ENCODE measurements at places on chromosomes 6 and 20.

- DNase-seq: no peak
Measured at GRCh38 chr6:41672816-41673703, 34.8 kb downstream of the MDFI start.

DNA sequence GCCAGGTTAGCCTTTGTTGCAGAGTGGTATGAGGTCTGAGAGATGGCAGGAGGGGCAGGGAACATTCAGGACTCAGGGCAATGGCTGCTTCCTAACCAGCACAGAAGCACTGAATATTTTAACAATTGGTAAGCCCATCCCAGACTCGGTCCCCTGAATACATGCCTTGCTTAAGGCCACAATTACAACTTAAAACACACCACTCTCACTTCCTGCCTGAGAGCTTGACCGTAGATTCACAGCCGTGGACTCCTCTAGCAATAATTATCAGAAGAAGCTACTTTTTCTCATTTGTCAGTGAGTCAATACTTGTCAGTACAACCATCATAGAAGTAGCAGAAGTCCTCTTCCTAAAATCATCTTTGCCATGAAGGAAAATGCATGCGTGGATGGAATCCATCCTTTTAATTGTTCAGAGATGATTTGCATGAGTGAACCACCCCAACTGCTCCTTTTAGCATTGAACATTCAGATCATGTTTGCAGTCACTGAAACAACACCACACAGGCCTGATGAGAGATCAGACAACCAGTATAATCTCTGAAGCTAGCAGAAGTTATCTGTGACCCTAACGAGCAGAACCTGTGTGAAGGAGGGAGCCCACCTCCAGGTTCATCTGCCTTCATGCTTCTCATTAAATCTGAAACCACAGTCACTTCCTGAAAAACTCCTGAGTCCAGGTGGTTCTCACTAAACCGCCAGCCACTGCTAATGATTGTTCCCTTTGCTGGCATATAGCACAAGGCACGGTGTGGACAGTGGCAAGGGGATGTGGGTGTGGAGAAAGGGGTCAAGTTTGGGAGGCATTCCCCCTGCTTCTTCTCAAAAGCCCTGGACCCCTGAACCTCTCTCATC lies 333.9 kb upstream of the CNR1 start:
- no peak for DNase-seq

DNA sequence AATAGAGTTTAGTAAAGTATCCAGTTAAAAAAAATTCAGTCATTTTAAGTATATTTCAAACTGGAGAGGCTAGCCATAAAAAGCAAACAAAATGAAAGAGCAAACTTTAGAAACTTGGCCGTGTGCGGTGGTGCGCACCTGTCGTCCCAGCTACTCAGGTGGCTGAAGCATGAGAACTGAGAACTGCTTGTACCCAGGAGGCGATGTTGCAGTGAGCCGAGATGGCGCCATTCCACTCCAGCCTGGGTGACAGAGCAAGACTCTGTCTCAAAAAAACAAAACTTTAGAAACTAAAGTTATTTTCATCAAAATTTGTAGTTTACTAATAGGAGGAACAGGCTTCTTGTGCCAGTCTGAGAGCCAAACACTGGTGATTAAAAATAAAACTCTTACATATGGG lies 100.2 kb upstream of the POPDC3 start:
- DNase-seq: no peak

- no peak for DNase-seq
Measured at GRCh38 chr6:46130666-46131065, 877 bp downstream of the ENPP4 start.

- DNase-seq: no peak
Measured at GRCh38 chr20:1357921-1358671, 29.2 kb upstream of the SDCBP2 start.

DNA sequence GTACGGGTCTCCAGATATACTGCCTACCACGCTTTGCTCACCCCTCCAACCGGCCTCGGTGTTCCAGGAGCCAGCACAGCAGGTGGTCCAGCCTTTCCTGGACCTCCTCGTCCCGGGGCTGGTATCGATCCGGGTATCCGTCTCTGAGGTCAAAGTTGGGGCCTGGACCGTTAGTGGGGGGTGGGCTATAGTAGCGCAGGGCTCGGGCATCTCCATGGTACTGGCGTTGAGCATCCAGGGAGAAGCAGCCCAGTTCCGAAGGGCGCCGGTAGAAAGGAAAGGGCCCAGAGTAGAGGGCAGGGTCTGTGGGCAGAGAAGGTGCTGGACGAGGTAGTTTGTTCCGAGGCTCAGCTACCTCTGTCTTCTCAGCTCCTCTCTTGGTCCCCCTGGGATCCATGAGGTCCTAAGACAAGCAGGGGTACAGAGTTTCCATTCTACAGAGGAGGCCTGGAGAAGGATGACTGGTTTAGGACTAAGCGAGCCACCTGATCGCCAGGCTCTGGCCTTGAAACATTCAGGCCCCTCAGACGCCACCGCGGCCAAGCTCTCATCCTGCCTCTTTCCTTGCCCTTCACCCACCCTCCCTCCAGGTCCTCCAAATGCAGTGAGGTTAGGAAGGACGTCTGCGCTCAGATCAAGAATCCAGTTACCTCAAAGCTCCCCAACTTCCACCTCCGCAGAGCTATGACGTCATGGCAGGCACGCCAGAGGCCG lies 502 bp downstream of the DXO start:
- DNase-seq: no peak

DNA sequence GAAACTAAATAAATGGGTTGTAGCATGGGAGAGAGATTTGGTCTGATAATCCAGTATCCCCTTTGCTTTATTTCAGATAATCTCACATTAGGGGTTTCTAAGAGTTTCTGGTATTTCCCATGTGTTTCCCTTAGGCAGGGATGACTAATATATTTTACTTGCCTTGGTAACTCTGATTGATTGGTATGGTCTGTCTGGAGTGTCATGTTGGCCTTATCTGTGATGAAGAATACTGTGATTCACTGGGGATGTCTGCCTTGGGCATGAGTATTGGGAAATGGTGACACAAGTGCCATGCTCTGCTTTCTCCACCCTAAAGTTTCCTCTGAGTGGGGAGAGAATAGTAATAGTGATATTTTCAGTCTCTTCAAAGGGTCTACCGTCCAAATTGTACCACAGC lies 10.1 kb downstream of the SLC22A2 start:
- no peak for DNase-seq

- DNase-seq: no peak
Measured at GRCh38 chr6:29559524-29560287, at the start of gene UBD. Gene UBD (minus strand): TSS chr6:29559732. CDS start chr6:29559701, 31 bp downstream.

- no peak for DNase-seq
Measured at GRCh38 chr6:159148641-159149040, 20.6 kb upstream of the FNDC1 start.

DNA sequence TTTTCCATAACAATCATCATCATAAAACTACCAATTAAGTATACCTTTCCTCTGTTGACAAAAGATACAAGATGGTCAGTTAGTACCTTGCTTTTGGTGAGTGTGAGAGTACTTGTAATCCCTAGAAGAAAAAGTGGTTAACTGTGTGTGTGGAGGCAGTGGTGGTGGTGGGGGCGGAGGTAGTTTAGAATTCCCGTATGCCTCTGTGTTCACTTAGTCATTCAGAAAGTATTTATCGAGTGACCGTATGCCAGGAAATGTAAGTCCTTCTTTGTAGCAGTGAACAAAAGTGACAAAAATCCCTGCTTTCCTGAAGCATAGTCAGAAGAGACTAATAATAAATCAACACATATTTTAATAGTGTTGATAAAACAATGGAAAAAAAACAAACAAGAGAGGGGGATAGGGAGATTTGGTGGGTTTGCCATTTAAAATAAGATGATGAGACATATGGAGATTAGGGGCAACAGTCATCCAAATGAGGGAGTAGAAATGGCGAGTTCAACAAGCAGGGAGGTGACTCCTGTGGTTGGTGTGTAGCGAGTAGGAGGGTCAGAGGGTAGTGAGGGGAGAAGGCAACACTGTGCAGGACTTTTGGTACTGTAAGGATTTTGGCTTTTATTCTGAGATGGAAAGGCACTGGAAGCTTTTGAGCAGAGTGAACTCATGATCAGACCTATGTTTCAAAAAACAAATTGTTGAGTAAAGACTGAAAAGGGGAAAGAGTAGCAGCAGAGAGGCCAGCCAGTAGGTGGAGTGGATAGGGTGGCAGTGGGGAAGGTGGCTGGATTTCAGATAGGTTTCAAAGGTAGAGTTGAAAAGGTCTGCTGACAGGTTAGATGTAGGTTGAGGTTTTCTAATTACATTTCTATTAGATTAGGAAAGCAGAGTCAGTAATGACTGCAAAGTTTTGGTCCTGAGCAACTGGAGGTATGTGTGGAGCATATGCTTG lies 40.3 kb upstream of the SIM1 start:
- DNase-seq: no peak

Measured in renal cortex interstitium (tissue), 15 donors.